ENCODE measurements at places on chromosomes 1 and 21.

DNA sequence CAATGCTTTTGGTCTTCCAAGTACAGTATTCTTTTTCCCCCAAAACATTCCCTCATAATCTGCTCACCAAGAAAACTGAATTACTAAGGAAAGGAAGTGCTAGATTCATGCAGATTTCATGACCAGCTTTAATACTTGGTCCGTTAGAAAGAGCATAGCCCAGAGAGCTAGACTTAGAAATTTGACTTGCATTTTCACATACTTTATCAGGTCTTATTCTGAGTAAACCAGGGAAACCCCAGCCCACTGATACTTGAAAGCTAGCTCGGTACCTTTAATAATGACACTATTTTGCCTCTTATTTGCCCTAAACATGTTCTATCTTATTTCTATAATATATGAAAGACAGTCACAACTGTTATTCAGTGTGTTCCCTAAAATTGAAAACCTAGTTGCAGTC, 204.5 kb downstream of the TTLL7 start:
- no peak for DNase-seq

GRCh38 chr1:158077411-158078256, 84.2 kb downstream of the KIRREL1 start:
- no peak for DNase-seq

DNA sequence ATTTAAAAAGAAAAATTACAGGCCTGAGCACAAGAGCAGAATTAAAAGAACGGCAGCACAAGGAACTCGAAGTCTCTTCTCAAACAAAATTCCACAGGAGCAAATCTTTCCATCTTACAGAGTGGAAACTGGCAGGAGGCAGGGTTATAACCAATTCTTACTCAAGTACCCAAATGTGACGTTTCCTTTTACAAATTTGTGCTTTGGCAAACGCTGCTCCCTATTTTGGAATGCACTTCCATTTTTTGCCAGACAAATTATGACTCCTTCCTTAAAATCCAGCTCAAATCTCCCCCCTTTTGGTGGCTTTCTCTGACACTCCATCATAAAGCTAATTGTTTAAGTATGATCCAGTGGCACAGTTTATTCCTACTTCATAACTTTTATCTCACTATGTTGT, 7.8 kb downstream of the ERI3 start:
- no peak for DNase-seq

GRCh38 chr1:55362558-55362957, 147.4 kb upstream of the USP24 start:
- no peak for DNase-seq

DNA sequence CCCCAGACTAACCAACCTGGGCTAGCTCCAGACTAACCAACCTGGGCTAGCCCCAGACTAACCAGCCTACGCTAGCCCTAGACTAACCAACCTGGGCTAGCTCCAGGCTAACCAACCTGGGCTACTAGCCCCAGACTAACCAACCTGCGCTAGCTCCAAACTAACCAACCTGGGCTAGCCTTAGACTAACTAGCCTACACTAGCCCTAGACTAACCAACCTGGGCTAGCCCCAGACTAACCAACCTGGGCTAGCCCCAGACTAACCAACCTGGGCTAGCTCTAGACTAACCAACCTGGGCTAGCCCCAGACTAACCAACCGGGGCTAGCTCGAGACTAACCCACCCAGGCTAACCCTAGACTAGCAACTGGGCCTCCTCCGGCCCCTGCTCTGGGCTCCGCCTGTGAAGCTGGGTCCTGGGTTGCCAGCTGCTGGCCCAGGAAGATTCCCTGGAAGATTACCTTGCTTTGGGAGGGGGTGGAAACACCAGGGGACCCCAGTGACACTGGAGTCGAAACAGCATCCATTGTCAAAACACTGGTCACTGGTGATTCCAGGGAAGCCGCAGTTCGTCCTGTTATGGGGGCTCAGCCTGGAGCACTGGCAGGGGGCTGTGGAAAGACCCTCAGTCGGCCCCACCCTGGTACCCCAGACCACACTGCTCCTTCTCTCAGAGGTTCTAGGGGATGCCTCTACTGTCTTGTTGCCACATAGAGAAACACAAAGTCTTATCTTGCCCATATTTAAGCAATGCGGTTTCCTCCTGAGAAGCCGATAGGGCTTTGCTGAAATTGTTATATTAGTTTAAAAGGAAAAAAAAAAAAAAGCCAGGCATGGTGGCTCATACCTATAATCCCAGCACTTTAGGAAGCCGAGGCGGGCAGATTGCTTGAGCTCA, 1.1 kb downstream of the TFF2 start:
- DNase-seq, result no peak

GRCh38 chr1:70896224-70896623, 151.4 kb downstream of the PTGER3 start:
- DNase-seq, result no peak

DNA sequence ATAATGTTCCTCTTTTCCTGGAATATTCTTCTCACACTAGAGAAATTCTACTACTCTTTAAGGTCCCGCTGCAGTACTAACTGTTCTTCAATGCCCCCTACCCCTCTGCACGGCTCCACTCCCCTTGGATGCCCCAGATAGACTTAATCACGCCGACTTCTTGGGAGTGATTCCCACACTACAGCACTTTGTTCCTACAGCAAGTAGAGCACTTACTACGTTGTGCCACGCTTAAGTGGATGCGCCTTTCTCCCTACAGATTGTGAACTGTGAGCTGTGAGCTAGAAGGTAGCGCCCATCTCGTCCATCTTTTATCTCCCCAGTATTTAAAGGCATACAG, 2.2 kb downstream of the ZNF436 start:
- no peak for DNase-seq

- no peak for DNase-seq
These were observed 2.7 kb downstream of the CAPN2 start for GRCh38 chr1:223714849-223715603.

- no peak for DNase-seq
These were observed 59.5 kb downstream of the KCNK1 start for GRCh38 chr1:233673261-233673946.

DNA sequence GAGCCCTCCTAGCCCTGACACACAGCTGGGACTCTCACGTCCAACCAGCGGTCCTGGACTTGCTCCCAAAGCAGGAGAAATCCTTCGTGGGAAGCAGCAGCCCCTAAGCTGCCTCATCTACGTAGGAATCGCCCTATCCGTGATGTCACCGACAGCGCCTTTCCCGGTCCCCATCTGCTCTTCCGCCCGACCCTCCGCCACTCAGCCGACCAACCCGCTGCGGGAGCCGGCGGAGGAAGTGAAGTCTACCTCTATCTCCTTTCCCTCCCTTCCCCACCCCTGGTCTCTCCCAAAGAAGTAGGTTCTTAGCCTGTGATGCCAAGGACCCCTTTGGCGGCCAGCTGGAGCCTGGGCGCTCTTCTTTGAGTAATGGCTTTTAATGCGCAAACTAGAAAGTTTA, 272.1 kb downstream of the FAM72C start:
- no peak for DNase-seq

GRCh38 chr1:110606657-110607535, 738 bp upstream of the KCNA2 start:
- DNase-seq, result no peak

DNA sequence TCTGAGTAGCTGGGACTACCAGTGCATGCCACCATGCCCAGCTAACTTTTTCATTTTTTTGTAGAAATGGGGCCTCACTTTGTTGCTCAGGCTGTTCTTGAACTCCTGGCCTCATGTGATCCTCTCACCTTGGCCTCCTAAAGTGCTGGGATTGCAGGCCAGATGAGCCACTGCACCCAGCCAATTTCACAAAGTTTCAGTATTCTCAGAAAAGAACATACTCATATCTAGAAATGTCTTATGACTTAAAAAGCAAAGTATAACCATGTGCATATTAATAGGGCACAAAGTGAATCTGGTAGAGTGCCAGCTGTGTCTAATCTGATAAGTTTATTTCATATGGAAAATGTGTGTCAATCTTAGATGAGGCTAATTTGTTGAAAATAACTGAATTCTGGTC, 87.5 kb upstream of the CACYBP start:
- DNase-seq, result peak; percentile 18

- no peak for DNase-seq
These were observed 18.3 kb downstream of the CAPN2 start for GRCh38 chr1:223730479-223731132.

GRCh38 chr1:200542162-200542561, 78.4 kb downstream of the KIF14 start:
- no peak for DNase-seq

All from activated CD4-positive, alpha-beta memory T cell treated with anti-CD3 and anti-CD28 coated beads, Interleukin-2, amount 10 ng/mL, durations not matched to agents 7 days and 5 days (primary cell).